Smooth muscle cell of the pulmonary artery (primary cell): ENCODE measurements at places on chromosomes 2 and 18. TPM values are rescaled to one million over a fixed set of nuclear protein-coding genes. Genes with fewer than 3 reads are reported as not detected.

LHCGR gene
- not detected in 2 replicates for total RNA-seq

ITGAV gene
- total RNA-seq, result 343 and 346 TPM in 2 replicates

UGT1A1 gene
- 0.07 TPM in 1 of 2 replicates, not detected in the other for total RNA-seq

SCN7A gene
- under 0.01 TPM in 1 of 2 replicates, not detected in the other for total RNA-seq

ACVR1C gene
- 0.63 and 1.2 TPM in 2 replicates for total RNA-seq

G6PC2 gene
- not detected in 2 replicates for total RNA-seq

CDCA7 gene
- total RNA-seq, result 0.83 and 2.3 TPM in 2 replicates

LPIN1 gene
- total RNA-seq, result 37.4 and 53.6 TPM in 2 replicates

MEIS1 gene
- 23.6 and 55.8 TPM in 2 replicates for total RNA-seq

SNED1 gene
- total RNA-seq, result 35.9 and 62.5 TPM in 2 replicates

FBXO15 gene
- 0.65 and 0.73 TPM in 2 replicates for total RNA-seq

GTF3C2 gene
- 24.6 and 31.1 TPM in 2 replicates for total RNA-seq

SERPINB11 gene
- total RNA-seq, result not detected in 2 replicates

SH3BP4 gene
- 35.6 and 44.9 TPM in 2 replicates for total RNA-seq

CROCC2 gene
- total RNA-seq, result 0.13 TPM in 1 of 2 replicates, not detected in the other

NT5C1B gene
- total RNA-seq, result not detected in 2 replicates

FHOD3 gene
- 7.0 and 8.8 TPM in 2 replicates for total RNA-seq

SERPINB5 gene
- 0.07 TPM in 1 of 2 replicates, not detected in the other for total RNA-seq

STARD7 gene
- 97.5 and 116 TPM in 2 replicates for total RNA-seq

AFF3 gene
- 3.4 and 7.5 TPM in 2 replicates for total RNA-seq

GPC1 gene
- 150 and 191 TPM in 2 replicates for total RNA-seq

REG1B gene
- not detected in 2 replicates for total RNA-seq

RAB31 gene
- total RNA-seq, result 55.3 and 63.8 TPM in 2 replicates

SERPINB2 gene
- total RNA-seq, result 0.50 and 14.4 TPM in 2 replicates

C1D gene
- total RNA-seq, result 15.8 and 15.9 TPM in 2 replicates

MCFD2 gene
- total RNA-seq, result 316 and 344 TPM in 2 replicates

APCDD1 gene
- 0.96 and 8.2 TPM in 2 replicates for total RNA-seq

CDH19 gene
- total RNA-seq, result 0.33 and 4.3 TPM in 2 replicates

TMEM178A gene
- 0.86 and 1.2 TPM in 2 replicates for total RNA-seq

PPP1R7 gene
- total RNA-seq, result 29.0 and 37.9 TPM in 2 replicates

RAX gene
- not detected in 2 replicates for total RNA-seq

SLC9A4 gene
- total RNA-seq, result 0.03 TPM in 1 of 2 replicates, not detected in the other

LMAN1 gene
- total RNA-seq, result 218 and 319 TPM in 2 replicates

KLHL29 gene
- 6.8 and 7.6 TPM in 2 replicates for total RNA-seq

PDE1A gene
- 9.7 and 108 TPM in 2 replicates for total RNA-seq

SCN9A gene
- 13.7 and 23.8 TPM in 2 replicates for total RNA-seq

AMER3 gene
- total RNA-seq, result not detected in 2 replicates

CENPA gene
- total RNA-seq, result 1.5 and 2.7 TPM in 2 replicates

RGPD3 gene
- 0.20 and 0.26 TPM in 2 replicates for total RNA-seq

SCYGR1 gene
- total RNA-seq, result not detected in 2 replicates

CDH2 gene
- 84.8 and 368 TPM in 2 replicates for total RNA-seq

CPLX4 gene
- not detected in 2 replicates for total RNA-seq

RNF125 gene
- 0.13 and 0.69 TPM in 2 replicates for total RNA-seq

SPHKAP gene
- total RNA-seq, result 0.13 TPM in 1 of 2 replicates, not detected in the other

BMPR2 gene
- 35.3 and 47.5 TPM in 2 replicates for total RNA-seq

TDRD15 gene
- total RNA-seq, result not detected in 2 replicates

TMBIM1 gene
- total RNA-seq, result 297 and 397 TPM in 2 replicates

NETO1 gene
- total RNA-seq, result not detected in 2 replicates

CXCR1 gene
- not detected in 2 replicates for total RNA-seq

SLC8A1 gene
- 60.0 and 116 TPM in 2 replicates for total RNA-seq

IL1R2 gene
- 0.13 and 0.33 TPM in 2 replicates for total RNA-seq

HOXD8 gene
- total RNA-seq, result 0.46 and 1.4 TPM in 2 replicates

PPP1R1C gene
- 0.07 TPM in 1 of 2 replicates, not detected in the other for total RNA-seq

PMAIP1 gene
- total RNA-seq, result 2.1 and 4.4 TPM in 2 replicates
